HS-27A (cell line): ENCODE measurements at places on chromosomes 13 and 19.

DNA sequence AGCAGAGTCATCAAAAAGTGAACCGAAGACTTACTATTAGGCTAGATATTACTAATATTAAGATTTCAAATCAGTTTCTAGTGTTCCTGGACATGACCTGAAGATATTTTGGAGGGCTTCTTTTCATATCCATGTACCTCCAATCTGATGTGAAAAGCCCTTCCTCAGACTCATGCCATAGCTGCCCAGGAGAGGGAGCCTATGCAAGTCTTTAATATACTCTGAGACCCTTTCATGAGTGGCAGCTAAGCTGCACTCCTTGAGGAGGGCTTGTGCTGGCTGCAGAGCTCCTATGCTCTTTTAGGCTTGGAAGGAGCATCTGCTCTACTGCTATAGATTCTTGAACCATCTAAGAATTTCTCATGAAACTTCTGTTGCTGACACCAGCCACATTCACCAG lies 715.3 kb downstream of the OLFM4 start:
- DNase-seq = no peak

GRCh38 chr13:33369073-33369472 lies 83.5 kb upstream of the STARD13 start:
- DNase-seq = no peak

DNA sequence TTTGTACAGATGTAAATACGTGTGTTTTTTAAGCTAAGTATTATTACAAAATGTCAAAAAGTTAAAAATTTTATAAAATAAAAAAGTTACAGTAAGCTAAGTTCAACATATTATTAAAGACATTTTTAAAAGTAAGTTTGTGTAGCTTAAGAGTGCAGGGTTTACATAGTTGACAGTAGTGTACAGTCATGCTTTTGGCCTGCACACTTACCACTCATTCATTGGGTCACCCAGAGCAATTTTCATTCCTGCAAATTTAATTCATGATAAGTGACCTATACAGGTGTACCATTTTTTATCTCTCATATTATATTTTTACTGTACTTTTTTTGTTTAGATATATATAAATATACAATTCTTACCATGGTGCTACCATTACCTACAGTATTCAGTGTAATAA lies 769.9 kb upstream of the SLITRK6 start:
- no peak for DNase-seq

GRCh38 chr13:98103942-98104880 lies 38.7 kb upstream of the FARP1 start:
- no peak for DNase-seq

- no peak for DNase-seq
Measured at GRCh38 chr13:43698009-43698408, 88.8 kb downstream of the ENOX1 start.

GRCh38 chr13:111282997-111283396 lies 37.4 kb upstream of the TEX29 start:
- no peak for DNase-seq
